ENCODE measurements at places on chromosomes 12 and 14. TPM values are rescaled to one million over a fixed set of nuclear protein-coding genes. Genes with fewer than 3 reads are reported as not detected.

The ATXN3 gene
- total RNA-seq = 60.6 TPM

The STAC3 gene
- total RNA-seq = 0.32 TPM

The KCNMB4 gene
- total RNA-seq = 3.9 TPM

The TMEM117 gene
- 1.9 TPM for total RNA-seq

The DACT1 gene
- 0.46 TPM for total RNA-seq

The DHRS2 gene
- not detected for total RNA-seq

The TSHR gene
- not detected for total RNA-seq

The CAPZA3 gene
- total RNA-seq = not detected

Measured in epithelial cell of umbilical artery (primary cell).